T-helper 2 cell (primary cell): ENCODE measurements at places on chromosomes 1 and 21.

GRCh38 chr1:38243106-38243505, 196.5 kb upstream of the POU3F1 start:
- no peak for DNase-seq

- DNase-seq = no peak
These were observed 67.5 kb upstream of the ACOT11 start for GRCh38 chr1:54480525-54480848.

DNA sequence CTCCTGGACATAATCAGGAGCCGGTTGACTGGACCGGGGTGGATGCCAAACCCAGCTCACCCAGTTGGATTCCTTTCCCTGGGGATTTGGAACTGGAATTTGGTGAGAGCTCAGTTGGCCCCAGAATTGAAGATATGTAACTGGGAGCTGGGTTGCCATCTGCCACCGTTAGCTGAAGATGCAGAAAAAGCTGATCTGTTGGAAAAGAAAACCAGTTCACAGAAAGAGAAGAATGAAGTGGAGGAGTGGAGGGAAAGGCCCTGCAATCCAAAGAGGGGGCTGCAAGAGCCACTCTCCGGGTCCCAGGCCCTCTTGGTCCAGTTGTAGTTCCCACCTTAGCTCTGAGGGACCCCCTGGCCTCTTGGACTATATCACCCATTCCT, 16.0 kb downstream of the TEX35 start:
- no peak for DNase-seq

GRCh38 chr1:225908013-225908640, 15.9 kb downstream of the PYCR2 start:
- DNase-seq = no peak

- no peak for DNase-seq
These were observed 30.7 kb downstream of the NTPCR start for GRCh38 chr1:232980986-232981560.
